Prostate gland (tissue), 2 donors: ENCODE measurements at places on chromosomes 3 and 15. TPM values are rescaled to one million over a fixed set of nuclear protein-coding genes. Genes with fewer than 3 reads are reported as not detected.
A peak's percentile ranks its signal among the peaks of the same experiment; 100 is the strongest.

GRCh38 chr3:74491874-74492273 is 122.6 kb downstream of the CNTN3 start:
- DNase-seq, result no peak

DNA sequence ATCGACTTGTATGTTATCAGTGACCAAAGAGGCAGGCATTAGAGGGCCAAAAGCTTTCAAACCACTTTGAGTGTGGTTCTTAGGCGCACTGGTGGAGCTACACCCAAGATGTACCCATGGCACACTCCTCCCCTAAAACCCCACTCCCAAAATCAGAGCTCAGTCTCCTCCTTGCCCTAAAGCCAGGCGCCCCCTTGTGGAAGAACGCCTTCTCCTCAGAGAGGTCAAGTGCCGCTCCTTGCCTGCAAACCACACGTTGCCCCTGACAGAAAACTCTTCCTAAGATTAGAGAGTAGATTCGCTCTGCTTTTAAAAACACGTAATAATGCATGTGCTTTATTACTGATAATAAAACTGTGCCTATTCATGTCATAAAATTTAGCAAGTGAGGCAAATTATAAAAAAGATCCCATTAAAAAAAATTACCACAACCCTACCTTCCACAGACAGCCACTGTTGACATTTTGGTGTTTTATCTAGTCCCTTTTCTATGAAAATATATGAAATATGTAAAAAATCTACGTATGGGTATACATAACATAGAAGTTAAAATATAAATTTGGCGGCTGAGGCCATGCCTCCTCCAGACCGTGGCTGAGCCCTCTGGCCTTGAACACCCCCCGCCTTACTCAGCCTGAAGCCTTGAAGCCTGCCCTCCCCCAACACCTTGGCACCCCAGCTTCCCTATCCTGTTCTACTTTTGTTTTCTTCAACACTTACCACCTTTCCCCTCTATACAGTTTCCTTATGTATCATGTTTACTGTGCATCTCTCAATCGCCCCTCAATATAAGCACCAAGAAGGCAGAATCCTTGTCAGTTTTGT is 33.5 kb downstream of the BCL2L10 start:
- DNase-seq, result peak; percentile 71

CCDC191 gene
- 4.6 TPM for total RNA-seq

DNA sequence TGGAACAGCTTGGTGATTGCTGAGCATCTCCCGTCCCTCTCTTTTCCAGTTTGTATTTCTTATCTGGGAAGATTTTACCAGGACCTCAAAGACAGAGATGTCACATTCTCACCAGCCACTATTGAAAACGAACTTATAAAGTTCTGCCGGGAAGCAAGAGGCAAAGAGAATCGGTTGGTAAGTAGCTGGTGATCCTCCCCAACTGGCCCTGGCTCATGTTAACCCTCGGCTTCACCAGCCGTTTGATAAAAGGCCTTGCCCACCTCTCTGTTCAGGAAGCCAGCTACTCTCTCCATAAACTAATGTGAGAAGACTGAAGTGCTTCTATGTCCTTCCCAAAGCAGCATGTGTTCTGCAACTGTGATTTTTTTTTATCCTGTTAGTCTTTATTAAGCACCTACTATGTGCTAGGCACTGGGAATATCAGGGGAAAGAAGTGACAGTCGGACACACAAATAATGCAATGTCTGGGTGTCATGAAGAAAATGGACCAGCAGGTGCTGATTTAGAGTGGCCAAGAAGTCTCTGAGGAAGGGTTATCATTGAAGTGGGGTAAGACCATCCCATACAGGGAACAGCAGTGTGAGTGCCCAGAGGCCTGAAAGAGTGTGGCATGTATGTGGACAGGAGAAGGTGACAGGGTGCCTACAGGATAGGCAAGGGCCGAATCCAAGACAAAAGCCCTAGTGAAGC is 1.2 kb downstream of the MANF start:
- no peak for DNase-seq

TERC gene
- total RNA-seq, result 128 TPM

LMAN1L gene
- 229 TPM for total RNA-seq

DNA sequence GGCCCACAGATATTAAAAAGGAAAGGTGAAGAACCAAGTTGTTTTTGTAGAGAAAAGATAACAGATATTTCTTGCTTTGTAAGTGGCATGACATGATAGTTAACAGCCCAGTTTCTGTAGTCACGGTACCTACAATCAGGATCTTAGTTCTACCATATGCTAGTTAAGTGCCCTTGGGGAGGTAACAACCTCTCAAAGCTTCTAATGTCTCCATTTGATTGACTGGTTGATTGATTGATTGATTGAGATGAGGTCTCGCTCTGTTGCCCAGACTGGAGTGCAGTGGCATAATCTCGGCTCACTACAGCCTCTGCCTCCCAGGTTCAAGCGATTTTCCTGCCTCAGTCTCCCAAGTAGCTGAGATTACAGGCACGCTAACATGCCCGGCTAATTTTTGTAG is 28.5 kb downstream of the SENP5 start:
- no peak for DNase-seq
